Activated CD4-positive, CD25-positive, alpha-beta regulatory T cell (primary cell): ENCODE measurements at places on chromosomes 3 and 15.

- no peak for DNase-seq
Measured at GRCh38 chr15:90650117-90650955, 66.8 kb upstream of the BLM start.

DNA sequence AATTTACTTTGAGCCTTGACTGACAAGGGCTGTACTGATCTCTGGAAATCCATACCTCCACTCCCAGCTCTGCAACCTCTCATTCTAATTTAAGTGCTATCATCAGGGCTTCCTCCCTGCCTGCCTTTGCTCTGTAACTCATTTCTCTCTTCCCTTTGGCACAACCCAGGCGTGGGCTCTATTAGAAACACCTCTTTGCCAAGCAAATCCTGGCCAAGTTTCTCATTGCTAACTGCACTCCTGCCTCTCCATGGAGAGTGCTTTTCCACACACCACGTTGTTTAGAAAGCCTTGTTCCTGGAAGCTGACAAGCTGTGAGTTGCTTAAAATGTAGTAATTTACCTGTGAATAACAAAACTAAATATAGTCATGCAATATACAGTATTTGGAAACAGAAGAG is 20.1 kb upstream of the FSTL1 start:
- no peak for DNase-seq

GRCh38 chr15:38532728-38533127 is 31.9 kb downstream of the RASGRP1 start:
- no peak for DNase-seq

DNA sequence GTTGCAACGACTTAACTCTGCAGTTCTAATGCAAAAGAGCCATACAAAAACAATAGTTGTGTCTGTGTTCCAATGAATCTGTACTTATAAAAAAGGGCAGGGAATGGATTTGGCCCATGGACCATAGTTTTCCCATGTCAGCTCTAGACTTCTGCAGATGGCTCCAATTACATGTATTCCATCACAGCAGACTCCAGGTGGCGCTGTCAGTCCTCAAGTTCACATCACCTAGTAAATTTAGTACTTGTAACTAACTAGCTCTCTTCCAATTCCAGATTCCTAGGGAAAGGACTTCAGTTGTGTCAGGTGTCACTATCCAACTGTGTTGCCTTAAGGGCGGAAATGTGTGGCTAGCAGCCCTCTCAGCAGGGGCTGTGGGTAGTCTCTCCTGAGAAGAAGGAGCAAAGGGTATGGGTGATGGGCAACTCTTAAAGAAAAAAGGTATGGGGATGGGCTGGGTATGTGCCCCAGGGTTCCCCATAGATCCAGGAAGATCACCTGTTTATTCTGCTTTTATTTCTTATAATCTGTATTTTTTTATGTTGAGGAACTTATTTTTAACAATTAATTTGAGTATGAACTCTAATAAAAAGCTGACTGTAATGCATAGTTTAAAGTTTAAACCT is 36.2 kb downstream of the BBS4 start:
- DNase-seq = peak; percentile 24

DNA sequence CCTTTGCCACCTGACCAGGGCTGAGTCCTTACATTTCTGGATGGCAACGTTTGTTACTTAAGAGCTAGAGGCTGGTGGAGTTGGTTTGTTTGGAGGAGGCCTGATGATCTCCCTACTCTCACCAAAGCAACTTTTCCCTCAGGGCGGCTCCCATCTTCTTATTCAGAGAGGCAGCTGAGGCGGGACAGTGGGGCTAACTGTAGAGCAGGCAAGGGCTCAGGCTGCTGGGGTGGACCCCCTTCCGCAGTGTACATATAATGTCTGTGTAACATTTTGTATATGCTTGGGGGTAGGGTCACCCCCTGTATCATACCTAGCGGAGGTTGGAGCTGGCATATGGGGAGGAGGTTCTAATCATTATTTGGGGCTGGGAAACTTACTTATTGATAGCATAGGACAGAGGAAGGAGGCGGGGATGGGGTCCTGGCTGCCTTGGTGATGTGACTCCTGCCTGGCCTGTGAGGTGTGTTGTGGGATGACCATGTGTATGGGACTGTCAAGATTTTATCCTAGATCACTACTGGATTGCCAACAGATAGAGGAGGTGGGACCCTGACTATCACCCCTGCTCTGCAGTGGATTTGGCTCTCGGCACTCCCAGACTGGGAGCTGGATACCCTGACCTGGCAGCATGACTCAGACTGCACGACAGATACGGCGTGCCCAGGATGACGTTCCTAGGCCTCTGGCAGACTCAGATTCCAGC is 52.5 kb upstream of the UBE2Q2 start:
- DNase-seq = no peak

DNA sequence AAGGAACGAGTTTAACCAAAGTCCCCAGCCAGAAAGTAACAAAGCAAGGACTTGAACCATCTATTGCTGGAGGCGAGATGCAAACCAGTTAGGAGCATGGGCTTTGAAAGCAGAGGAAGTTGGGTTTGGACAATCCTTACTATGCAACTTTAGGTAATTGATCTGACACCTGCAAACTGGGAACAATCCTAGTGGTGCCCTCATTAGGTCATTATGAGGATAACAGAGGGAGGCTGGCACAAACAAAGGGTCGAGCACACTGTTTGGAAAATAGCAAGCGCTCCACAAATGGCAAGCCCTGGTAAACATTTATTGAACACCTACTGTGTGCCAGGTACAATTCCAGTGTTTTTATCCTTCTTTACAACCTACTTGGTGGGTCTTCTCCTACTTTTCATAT is 45.6 kb downstream of the WNT5A start:
- no peak for DNase-seq

DNA sequence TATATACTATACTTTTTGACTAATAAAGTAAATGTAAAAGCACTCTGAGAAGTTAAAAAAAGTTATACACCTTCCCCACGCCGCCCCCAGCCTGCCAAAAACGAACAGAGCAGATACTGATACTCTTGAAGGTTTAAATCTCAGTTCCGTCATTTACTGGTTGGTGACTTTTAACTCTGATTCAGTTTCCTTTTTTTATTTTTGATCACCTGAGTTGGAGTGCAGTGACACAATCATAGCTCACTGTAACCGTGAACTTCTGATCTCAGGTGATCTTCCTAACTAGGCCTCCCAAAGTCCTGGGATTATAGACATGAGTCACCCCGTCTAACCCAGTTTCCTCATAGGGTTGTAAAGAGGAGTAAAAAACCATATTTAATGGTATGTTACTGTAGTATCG is 3.3 kb upstream of the TIPIN start:
- DNase-seq = no peak

DNA sequence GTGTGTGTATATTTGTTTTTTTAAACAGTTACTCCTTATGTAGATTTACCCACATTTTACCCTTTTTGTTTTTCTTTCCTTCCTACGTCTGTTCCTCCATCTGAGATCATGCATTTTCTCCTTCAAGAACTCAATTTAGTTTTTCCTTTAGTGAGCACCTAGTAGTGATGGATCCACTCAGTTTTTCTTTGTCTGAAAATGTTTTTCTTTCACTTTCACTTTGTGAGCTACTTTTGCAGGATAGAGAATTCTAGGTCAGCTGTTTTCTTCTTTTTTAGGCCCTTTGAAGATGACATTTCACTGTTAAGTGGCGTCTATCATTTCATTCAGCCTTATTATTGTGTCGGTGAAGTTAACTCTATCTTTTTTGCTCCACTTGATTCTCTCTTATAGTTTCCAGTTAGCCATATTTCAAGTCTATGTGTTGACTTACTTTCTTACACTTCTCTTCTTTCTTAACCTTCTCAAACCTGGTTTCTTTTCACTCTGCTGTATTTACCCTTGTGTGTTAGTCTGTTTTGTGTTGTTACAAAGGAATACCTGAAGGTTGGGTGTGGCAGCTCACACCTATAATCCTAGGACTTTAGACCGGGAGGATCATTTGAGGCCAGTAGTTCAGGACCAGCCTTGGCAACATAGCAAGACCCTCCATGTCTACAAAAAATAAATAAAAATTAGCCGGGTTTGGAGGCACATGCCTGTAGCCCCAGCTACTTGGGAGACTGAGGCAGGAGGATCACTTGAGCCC is 55.8 kb downstream of the PRKCI start:
- DNase-seq = no peak

- DNase-seq = no peak
Measured at GRCh38 chr3:72655723-72656122, 192.5 kb downstream of the SHQ1 start.

DNA sequence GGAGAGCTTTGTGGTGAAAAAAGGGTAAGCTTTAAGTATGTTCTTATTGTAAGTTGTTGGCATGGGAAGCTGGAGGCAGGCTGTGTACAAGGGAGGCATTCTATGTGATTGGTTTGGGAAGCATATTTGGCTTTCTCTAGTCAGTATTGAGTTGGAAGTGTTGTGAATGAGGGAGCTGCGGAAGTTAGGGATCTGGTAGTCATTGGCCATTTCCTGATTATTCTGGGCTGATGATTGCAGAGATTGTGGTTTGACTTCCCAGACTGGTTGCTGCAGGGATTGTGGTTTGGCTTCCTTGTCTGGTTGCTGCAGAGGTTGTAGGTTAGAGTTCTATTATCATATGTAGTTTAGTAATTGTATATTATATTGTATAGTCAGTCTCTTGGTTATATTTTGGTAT is 21.0 kb downstream of the STXBP5L start:
- DNase-seq = no peak

DNA sequence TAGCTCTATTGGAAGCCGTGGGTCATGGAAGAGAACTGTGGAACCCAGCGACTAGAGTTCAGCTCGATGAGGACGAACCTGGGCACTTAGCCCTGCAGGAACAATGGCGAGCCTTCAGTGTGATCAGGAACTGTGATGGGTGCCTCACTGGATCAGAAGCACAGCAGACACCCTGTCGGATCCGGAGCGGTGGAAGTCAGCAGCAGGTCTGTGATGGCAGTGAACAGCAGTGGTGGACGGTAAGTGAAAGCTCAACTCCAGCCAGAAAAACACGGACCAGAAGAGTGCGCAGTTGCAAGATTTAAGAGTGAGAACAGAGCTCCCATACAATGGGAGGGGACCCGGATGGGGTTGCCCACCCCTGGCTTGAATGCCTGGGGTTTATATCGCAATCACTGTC is 282.2 kb downstream of the NSUN3 start:
- no peak for DNase-seq

DNA sequence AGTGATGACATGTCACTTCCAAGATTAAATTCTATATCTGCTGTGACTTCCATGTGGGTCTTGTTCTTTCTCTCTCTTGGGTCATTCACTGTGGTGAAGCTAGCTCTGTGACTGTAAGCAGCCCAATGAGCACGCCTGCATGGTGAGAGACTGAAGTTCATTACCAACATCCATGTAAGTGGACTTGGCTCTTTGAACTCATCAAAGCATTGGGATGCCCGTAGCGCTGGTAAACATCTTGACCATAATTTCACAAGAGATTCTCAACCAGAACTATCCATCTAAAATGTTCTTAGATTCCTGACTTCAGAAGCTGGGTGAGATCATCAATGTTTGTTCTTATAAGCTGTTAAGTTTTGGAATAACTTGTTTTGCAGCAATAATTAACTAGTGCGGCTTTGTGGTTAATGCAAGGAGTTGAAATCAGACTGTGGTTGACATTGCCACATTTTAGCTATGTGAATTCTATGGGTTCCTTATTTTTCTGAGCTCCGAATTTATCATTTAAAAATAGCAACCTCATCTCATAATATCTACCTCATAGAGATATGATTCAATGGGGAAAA is 31.6 kb upstream of the LRRC3B start:
- DNase-seq = no peak

- DNase-seq = no peak
Measured at GRCh38 chr15:92907229-92907628, 7.1 kb downstream of the CHD2 start.

DNA sequence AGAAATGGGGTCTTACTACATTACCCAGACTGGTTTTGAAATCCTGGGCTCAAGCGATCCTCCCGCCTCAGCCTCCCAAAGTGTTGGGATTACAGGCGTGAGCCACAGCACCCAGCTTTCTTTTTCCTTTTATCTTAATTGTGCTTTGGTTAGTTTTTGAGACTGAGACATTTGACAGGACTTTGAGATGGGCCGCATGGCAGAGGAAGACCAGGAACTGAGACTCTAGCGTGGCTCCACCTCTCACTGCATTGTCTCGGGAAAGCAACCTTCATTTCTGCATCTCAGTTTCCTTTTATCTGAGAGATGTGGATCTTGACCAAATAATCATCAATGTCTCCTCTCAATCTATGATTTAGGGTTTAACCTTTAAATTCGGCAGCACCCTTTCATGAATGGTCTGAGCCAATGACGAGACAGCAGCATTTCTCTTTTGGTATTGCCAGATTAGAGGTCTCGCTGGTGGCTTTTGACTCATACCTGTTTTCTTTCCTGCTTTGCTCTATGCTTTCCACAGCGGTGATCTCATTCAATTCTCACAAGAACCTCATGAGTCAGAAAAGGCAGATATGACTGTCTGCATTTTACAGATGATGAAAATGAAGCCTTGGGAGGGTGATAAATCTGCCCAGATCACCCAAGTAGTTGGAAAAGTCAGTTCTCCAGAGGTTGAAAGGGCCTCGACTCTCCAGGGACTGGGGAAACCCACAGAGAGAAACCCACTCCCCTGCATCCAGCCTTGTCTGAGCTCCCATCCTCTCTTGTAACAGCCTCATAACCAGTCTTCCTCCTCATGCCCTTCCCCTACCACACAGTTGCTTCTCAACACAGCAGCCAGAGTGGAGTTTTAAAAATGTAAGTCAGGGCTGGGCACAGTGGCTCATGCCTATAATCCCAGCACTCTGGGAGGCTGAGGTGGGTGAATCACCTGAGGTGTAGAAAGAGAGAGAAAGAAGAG is 84.8 kb upstream of the FOXB1 start:
- DNase-seq = no peak

- no peak for DNase-seq
Measured at GRCh38 chr3:43152649-43153048, 46.8 kb upstream of the POMGNT2 start.

DNA sequence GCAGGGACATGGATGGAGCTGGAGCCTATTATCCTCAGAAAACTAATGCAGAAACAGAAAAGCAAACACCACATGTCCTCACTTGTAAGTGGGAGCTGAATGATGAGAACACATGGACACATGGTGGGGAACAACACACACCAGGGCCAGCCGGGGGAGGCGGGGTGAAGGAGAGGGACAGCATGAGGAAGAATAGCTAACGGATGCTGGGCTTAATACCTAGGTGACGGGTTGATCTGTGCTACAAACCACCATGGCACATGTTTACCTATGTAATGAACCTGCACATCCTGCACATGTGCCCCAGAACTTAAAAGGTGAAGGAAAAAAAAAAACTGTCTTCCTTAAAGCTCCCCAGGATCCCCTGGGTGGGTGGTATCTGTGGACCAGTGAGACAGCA is 87.1 kb downstream of the ADAMTS17 start:
- DNase-seq = no peak

GRCh38 chr3:42613462-42613861 is 13.0 kb downstream of the NKTR start:
- DNase-seq = no peak

DNA sequence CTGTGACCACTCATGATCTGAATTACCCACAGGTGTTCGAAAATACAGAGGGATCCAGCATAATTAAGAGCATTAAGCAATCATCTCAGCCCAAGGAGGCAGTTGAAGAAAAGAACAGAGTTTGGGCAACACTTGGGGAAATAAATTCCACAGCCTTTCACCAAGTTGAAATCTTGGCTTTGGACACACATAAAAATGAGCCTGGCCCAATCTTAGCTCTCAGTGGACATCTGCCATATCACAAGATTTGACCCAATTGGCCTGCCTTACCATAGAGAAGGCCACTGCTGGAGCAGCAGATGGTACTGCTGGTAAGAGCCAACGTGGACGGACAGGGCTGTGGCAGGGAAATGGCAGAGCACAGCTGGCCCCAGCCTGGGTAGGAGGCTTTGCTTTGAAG is 13.0 kb downstream of the FOXP1 start:
- DNase-seq = no peak

GRCh38 chr15:36007699-36008098 is 461.7 kb upstream of the DPH6 start:
- DNase-seq = no peak
